ENCODE measurements at places on chromosomes 2 and 18. TPM values are rescaled to one million over a fixed set of nuclear protein-coding genes. Genes with fewer than 3 reads are reported as not detected.

DNA sequence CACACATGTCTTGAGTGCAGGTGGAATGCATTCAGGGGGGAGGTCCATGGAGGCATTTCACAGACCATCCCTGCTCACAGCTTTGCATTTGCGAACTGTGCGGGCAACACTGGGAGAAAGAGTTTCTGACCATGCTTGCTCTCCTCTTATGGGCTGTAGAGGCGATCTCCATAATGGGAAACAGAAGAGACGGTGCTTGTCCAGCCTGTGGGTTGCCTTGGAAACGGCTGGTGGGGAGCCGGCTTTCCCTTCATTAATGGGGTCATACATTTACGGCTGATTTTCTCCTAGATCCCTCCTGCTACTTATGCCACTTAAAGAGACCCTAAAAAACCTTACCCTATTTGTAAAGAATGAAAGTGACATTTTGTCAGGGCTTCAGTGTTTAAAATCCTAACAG is 147.4 kb downstream of the SOX11 start:
- no peak for DNase-seq
- H3K4me3 ChIP-seq: no peak overlapping the region
- no peaks in the 10 kb centered on the region for H3K36me3 ChIP-seq
- no peaks in the 10 kb centered on the region for H3K4me1 ChIP-seq

RAB17 gene
- polyA plus RNA-seq: 175 TPM

DNA sequence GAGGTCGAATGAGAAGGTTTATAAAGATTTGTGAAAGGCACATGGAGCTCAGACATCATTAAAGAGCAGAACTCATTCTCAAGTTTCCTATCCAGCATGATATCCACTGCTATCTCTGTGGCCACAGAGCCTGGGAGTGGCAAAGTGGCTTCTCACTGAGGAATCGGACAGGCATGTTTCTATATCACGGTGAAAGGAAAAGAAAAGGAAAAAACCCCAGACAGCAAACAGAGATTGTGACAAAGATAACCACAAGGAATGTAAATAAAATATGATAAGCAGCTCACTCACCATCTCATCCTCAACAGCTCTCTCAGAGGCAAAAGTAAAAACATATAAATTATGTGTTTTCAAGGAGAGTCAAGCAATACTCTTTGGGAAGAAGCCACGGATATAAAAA is 2.5 kb downstream of the PID1 start:
- H3K27me3 ChIP-seq: no peaks in the 10 kb centered on the region
- H3K4me1 ChIP-seq: no peaks in the 10 kb centered on the region
- no peak overlapping the region for H3K4me3 ChIP-seq
- H3K36me3 ChIP-seq: no peaks in the 10 kb centered on the region

GRCh38 chr2:174535757-174536703 is 49.2 kb upstream of the GPR155 start:
- no peaks in the 10 kb centered on the region for H3K27me3 ChIP-seq
- H3K4me1 ChIP-seq: no peaks in the 10 kb centered on the region
- H3K36me3 ChIP-seq: no peaks in the 10 kb centered on the region

- no peaks in the 10 kb centered on the region for H3K27me3 ChIP-seq
- no peaks in the 10 kb centered on the region for H3K4me1 ChIP-seq
- H3K27ac ChIP-seq: peak overlapping the region; percentile 66
- no peak for DNase-seq
These were observed 54.5 kb downstream of the C18orf63 start for GRCh38 chr18:74370115-74370514.

DNA sequence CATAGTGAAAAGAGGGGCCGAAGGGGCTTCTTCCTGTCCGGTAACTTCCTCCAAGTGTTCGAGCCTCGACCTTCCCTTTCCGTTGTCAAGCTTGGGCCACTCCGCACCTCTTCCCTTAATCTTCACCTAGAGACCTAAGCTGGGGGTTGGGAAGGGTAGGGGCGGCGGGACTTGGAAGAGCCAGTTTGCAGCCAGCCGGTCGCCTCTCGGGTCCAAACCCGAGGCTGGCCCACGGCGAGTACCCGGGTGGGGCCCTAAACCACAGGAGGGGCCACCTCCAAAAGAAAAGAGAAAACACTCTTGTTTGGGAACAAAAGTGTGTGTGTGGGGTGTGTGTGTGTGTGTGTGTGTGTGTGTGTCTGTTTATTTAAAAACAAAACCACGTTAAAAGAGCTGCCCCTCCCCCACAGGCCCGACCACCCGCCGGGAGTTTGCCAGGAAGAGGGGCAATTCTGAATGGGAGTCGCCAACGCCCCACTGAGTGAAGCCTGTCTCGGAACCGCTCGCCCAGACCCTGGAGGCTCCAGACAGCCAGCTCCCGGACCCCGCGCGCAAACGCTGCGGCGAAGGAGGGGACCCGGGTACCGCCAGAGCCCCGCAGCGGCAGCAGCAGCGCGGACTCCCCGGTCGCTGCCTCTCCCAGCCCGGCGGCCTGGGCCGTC is 488 bp upstream of the RHOB start:
- H3K4me1 ChIP-seq: peaks cover 28% of the 10 kb centered on the region
- peak overlapping the region; percentile 92 for H3K27ac ChIP-seq
- no peaks in the 10 kb centered on the region for H3K27me3 ChIP-seq
- DNase-seq: no peak
- no peaks in the 10 kb centered on the region for H3K36me3 ChIP-seq

- peaks cover 5% of the 10 kb centered on the region for H3K4me1 ChIP-seq
- DNase-seq: no peak
- H3K27ac ChIP-seq: peak overlapping the region; percentile 24
- H3K36me3 ChIP-seq: no peaks in the 10 kb centered on the region
- no peak overlapping the region for H3K4me3 ChIP-seq
These were observed 10.1 kb downstream of the BAZ2B start for GRCh38 chr2:159606287-159606686.

DNA sequence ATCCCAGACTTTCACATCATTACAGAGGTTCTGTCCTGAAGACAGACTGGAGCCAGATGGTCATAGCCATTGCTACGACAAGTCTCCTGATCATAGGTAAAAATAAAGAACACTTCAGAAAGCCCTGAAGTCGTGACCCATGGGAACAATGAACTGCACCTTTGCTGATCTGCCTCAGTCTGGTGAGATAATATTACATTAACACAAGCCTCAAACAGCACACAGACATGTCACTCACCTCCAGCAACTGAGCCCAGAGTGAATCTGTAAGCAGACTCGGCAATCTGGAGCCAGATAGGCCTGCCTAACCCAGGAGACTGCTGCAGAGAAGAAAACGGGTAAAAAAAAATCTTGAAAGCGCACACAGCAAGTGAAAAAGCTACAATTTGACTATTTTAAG is 79.2 kb downstream of the SLC25A12 start:
- H3K36me3 ChIP-seq: no peaks in the 10 kb centered on the region
- H3K4me3 ChIP-seq: no peak overlapping the region
- no peak for DNase-seq
- H3K4me1 ChIP-seq: no peaks in the 10 kb centered on the region
- H3K27ac ChIP-seq: no peak overlapping the region

DNA sequence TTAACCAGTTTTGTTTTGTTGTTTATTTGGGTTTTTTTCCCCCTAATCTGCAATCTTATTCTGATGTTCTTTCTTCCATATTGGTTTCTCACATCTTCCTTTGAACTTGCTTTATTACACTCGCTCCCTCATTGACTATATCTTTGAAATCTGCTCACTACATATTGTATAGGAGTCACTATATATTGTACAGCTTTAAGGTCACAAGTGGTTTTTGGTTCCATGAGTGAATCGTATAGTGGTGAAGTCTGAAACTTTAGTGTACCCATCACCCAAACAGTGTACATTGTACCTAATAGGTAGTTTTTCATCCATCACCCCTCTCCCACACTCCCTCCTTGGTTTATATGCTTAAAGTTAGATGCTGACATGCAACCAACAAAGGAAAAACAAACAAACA is 11.3 kb upstream of the BZW1 start:
- DNase-seq: no peak
- H3K4me1 ChIP-seq: peaks cover 15% of the 10 kb centered on the region
- no peak overlapping the region for H3K27ac ChIP-seq
- no peaks in the 10 kb centered on the region for H3K27me3 ChIP-seq

SERPINB4 gene
- not detected for polyA plus RNA-seq

All from small intestine (tissue), 16 donors.